Naive thymus-derived CD4-positive, alpha-beta T cell (primary cell): ENCODE measurements at places on chromosomes 2 and 18. TPM values are rescaled to one million over a fixed set of nuclear protein-coding genes. Genes with fewer than 3 reads are reported as not detected.
A peak's percentile ranks its signal among the peaks of the same experiment; 100 is the strongest.

DNA sequence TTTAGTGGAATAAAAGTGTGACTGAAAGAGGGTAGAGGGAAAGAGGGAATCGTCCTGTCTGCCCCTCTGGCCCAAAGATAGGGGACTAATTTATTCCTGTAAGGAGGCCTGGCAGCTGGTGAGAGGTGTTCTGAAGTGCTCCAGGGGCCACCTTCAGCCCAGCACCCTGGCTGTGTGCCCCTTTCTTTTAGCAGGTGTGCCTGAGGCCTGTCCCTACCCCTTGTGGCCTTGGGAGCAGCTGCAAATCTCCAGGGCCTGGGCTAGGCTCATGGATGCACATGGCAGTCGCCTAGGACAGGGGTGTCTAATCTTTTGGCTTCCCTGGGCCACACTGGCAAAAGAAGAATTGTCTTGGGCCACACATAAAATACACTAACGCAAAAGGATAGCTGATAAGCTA, 37.3 kb downstream of the FHOD3 start:
- no peak overlapping the region for H3K4me3 ChIP-seq
- no peaks in the 10 kb centered on the region for H3K27me3 ChIP-seq
- no peaks in the 10 kb centered on the region for H3K36me3 ChIP-seq
- H3K4me1 ChIP-seq, result no peaks in the 10 kb centered on the region
- no peak for DNase-seq
- H3K27ac ChIP-seq, result no peak overlapping the region

DNA sequence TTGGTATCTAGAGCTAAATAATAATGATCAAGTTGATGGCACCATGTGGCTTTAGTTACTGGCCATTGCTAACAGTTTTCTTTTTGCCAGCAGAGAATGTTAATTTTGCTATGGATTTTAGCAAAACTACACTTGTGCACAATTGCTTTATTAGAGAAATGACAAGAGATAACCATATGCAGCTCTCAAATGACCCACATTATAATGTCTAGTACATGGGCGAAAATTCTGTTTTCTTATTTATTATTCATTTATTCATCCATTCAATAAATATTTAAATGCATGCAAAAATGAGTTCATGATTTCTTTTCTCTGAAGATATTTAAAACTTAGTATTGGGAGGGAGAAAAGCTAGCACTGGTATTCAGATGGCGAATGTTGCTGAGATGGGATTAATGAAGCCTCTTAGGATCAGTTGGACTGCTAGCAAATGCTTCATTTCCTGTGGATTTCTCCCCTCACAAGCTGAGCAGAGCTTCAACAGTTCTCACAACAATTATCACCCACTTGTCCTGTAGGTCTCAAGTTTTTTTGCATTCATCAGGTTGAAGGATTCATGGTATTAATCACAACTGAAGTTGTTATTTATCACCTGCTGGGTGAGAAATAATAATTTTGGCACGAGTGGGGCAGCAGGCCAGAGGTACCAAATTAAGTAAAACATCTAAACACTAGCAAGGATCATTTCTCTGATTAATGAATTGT, 95.2 kb downstream of the MTX2 start:
- no peak overlapping the region for H3K27ac ChIP-seq
- H3K27me3 ChIP-seq, result no peaks in the 10 kb centered on the region
- no peaks in the 10 kb centered on the region for H3K4me1 ChIP-seq
- no peak for DNase-seq
- H3K36me3 ChIP-seq, result no peaks in the 10 kb centered on the region
- no peak overlapping the region for H3K4me3 ChIP-seq

- H3K27me3 ChIP-seq, result no peaks in the 10 kb centered on the region
- no peak within 1 kb of the TSS for H3K27ac ChIP-seq
- H3K4me1 ChIP-seq, result no peaks in the 10 kb centered on the region
- no peak for DNase-seq
Measured at GRCh38 chr2:169031202-169031601, at the start of gene ABCB11. TSS of gene ABCB11 (minus strand) at chr2:169031324. CDS start at chr2:169018125, 13,199 bp downstream.

CCDC85A gene
- total RNA-seq, result not detected

- no peaks in the 10 kb centered on the region for H3K36me3 ChIP-seq
- no peaks in the 10 kb centered on the region for H3K27me3 ChIP-seq
- DNase-seq, result no peak
Measured at GRCh38 chr18:27599202-27599829, 414.2 kb upstream of the CHST9 start.

GRCh38 chr2:86211033-86211795, 12.0 kb downstream of the MRPL35 start:
- H3K4me3 ChIP-seq, result no peak overlapping the region
- H3K27me3 ChIP-seq, result no peaks in the 10 kb centered on the region
- no peak for DNase-seq
- H3K27ac ChIP-seq, result no peak overlapping the region
- peaks cover 21% of the 10 kb centered on the region for H3K36me3 ChIP-seq
- H3K4me1 ChIP-seq, result no peaks in the 10 kb centered on the region

RAB27B gene
- total RNA-seq, result 2.3 and 4.0 TPM in 2 replicates

MAB21L4 gene
- total RNA-seq, result not detected

NT5C1B gene
- total RNA-seq, result not detected

CCL20 gene
- not detected for total RNA-seq

- no peak overlapping the region for H3K4me3 ChIP-seq
- H3K4me1 ChIP-seq, result peaks cover 8% of the 10 kb centered on the region
- H3K27me3 ChIP-seq, result no peaks in the 10 kb centered on the region
- H3K36me3 ChIP-seq, result peaks cover 76% of the 10 kb centered on the region
- DNase-seq, result no peak
Measured at GRCh38 chr2:101843471-101843870, 146.0 kb downstream of the MAP4K4 start.

DNA sequence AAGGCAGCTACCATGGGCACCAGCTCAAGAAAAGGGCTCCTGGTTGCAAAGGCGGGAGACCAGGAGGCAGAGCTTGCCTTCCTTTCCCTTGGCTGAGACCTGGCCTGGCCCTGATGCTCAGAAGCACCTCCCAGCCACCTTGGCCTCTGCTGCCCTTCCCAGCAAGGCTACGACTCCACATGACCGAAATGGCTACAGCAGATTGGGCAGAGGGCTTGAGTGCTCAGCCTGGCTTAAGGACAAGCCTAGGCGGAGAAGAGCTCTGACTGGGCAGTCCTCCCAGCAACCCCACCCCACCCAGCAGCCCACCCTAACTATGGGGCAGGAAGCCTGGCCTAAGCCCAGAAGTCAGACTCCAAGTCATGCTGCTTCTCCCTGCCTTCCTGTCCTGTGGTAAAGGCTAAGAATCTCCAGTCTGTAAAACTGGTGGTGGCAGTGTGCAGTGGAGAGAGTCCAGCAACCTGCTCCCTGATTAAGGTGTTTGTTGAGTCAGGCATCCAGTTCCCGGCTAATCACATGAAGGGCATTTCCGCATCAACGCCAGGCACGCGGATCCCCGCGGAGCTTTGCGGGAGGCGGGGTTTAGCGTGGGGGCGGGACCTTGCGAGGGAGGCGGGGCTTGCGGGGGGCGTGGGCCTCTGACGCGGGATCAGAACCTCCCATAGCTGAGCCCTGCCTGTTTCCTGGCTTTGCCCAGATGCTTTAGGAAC, 256.0 kb downstream of the BCL11A start:
- H3K27ac ChIP-seq, result no peak overlapping the region
- H3K36me3 ChIP-seq, result no peaks in the 10 kb centered on the region
- no peaks in the 10 kb centered on the region for H3K27me3 ChIP-seq
- no peak overlapping the region for H3K4me3 ChIP-seq
- DNase-seq, result no peak

GRCh38 chr2:189178726-189179569, 613 bp downstream of the COL5A2 start:
- H3K36me3 ChIP-seq, result no peaks in the 10 kb centered on the region
- DNase-seq, result no peak
- no peak overlapping the region for H3K27ac ChIP-seq
- no peaks in the 10 kb centered on the region for H3K4me1 ChIP-seq
- no peaks in the 10 kb centered on the region for H3K27me3 ChIP-seq

GRCh38 chr2:197559681-197560080, 43.8 kb downstream of the MOB4 start:
- H3K4me3 ChIP-seq, result no peak overlapping the region
- H3K27ac ChIP-seq, result no peak overlapping the region
- no peak for DNase-seq
- H3K27me3 ChIP-seq, result no peaks in the 10 kb centered on the region

DNA sequence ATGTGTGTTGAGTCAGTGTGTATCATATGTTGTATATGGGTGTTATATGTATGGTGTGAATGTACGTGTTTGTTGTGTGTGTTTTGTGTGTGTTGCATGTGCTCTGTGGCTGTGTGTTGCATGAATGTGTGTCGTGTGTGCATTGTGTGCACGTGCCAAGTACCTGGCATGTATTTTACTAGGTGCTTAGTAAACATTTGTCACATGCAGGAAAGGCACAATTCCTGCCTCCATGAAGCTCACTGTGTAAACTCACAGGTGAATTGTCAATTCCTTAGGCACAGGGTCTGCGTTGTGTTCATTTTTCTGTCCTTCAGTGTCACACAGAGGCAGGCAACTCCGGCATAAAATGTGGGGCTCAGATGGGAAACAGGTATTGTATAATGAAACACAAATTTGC, 22.3 kb upstream of the IL1R1 start:
- DNase-seq, result no peak
- H3K36me3 ChIP-seq, result no peaks in the 10 kb centered on the region
- H3K27me3 ChIP-seq, result no peaks in the 10 kb centered on the region
- H3K4me1 ChIP-seq, result no peaks in the 10 kb centered on the region
- H3K27ac ChIP-seq, result no peak overlapping the region

GRCh38 chr2:231422056-231422455, 26.5 kb downstream of the B3GNT7 start:
- H3K36me3 ChIP-seq, result no peaks in the 10 kb centered on the region
- no peak overlapping the region for H3K4me3 ChIP-seq
- H3K4me1 ChIP-seq, result no peaks in the 10 kb centered on the region
- no peak overlapping the region for H3K27ac ChIP-seq
- DNase-seq, result no peak
- no peaks in the 10 kb centered on the region for H3K27me3 ChIP-seq

SAG gene
- not detected for total RNA-seq

DNA sequence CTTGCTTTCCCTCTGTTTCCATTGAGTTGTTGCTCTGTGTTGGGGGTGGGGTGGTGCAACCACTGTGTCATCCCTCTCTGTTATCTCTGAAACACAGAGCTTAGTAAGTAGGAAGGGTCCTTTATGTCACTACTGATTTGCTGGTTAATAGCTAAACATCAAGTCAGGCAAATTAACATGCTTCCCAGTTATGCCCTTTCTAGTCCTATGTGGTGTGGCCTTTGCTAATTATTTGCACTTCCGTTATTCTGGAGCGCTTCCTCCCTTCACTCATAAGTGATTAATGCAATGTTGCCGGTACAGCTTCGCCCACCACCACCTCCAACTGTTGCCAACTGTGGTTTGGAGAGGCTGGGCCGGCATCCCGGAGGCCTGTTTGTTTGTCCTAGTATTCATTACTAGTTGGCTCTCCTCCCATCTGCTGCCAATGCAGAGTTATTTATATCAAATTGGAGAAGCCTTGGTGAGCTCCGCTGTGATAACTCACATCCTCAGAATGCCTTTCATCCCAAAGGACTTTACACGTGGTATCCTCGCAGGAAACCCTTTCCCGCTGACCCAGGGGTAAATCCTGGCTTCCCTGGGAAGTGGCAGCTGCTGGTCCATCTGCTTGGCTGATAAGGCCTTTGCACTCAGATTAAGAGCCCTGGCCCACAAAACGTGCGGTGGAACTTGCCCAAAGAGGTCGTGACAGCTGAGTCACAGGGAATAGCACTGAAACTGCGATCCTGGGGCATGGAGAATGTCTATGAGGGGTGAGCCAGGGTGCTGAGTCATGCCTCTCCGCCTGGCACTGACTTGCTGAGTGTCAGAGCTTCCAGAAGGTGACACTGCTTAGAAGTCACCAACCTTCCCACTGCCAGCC, 72.0 kb upstream of the ZCCHC2 start:
- no peak overlapping the region for H3K27ac ChIP-seq
- no peaks in the 10 kb centered on the region for H3K36me3 ChIP-seq
- no peak overlapping the region for H3K4me3 ChIP-seq
- DNase-seq, result no peak
- no peaks in the 10 kb centered on the region for H3K27me3 ChIP-seq

FNDC4 gene
- not detected for total RNA-seq

DNA sequence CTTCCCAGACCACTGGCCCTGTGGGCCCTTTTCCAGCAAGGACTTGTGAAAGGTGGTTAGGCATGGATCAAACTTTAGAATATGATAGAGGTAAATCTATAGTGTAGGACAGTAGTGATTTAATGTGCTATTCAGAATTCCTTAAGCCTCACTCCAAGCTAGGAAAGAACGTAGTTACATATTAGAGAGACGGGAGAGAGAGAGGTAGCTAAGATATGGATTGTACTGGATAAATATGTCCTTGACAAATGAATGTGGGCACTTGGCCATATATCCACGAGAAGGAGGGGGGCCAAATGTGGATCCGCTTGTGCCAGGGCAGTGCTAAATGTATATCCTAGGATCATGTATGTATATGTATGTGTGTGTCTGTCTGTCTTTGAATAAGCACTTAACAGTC, 6.5 kb downstream of the KCNJ3 start:
- no peaks in the 10 kb centered on the region for H3K27me3 ChIP-seq
- H3K4me1 ChIP-seq, result no peaks in the 10 kb centered on the region
- no peak overlapping the region for H3K4me3 ChIP-seq
- DNase-seq, result no peak

DNA sequence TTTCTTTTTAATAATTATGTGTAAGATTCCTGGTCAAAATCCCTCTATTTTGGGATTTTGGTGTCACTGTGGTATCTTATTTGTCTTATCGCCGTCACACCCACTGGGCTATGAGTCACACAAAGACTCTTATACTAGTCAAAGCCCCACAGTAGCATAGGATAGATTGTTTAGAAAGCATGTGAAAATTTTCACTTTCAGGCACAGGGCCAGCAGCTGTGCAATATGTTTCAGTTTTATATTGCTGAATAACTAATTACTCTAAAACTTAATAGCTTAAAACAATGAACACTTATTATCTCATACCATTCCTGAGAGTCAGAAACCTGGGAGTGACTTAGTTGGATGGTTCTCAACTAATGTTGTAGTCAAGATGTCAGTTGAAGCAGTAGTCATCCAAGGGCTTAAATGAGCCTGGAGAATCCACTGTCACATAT, 24.0 kb downstream of the CFAP210 start:
- H3K4me1 ChIP-seq, result no peaks in the 10 kb centered on the region
- no peak for DNase-seq
- H3K4me3 ChIP-seq, result no peak overlapping the region
- H3K27me3 ChIP-seq, result no peaks in the 10 kb centered on the region
- no peaks in the 10 kb centered on the region for H3K36me3 ChIP-seq

DNA sequence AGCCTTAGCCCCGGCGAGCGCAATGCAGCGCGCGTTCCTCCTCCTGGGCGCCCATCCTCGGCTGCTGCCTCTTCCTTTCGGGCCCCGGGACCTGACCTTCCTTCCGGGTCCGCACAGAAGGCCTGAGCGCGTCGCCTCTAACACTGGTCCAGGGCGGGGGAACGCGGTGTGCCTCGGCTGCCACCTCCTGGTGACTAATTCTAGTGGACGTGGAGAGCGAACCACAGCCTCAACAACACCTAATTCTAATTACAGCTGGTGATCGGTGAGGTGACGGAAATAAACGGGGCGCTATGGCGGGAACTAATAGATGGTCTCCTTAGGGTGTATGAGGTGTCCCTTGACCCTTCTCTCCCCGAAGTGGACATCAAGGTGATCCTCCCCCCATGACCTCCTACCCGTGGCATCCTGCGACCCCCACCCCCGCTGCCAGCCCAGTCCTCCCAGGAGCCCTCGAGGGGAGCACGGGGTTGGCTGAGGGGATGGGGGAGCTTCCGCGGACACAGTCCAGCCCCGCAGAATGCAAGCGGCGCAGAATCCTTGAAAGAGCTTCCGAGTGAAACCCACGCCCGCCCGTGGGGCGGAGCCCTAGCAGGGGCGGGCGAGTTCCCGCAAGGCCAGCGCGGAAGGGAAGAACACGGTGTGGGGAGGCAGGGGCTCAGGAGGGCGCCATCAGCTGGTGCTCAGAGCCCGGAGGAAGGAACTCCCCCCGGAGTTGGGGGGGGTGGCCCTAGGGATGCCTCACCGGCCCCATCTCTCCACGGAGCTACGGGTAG, 12.8 kb upstream of the HMSD start:
- no peaks in the 10 kb centered on the region for H3K36me3 ChIP-seq
- DNase-seq, result peak; percentile 31
- H3K27ac ChIP-seq, result no peak overlapping the region
